ENCODE measurements at places on chromosomes 3 and 15.

GRCh38 chr15:61671736-61672135 is 388.5 kb downstream of the VPS13C start:
- DNase-seq: no peak

- no peak for DNase-seq
Measured at GRCh38 chr15:61034678-61035291, 194.3 kb downstream of the RORA start.

DNA sequence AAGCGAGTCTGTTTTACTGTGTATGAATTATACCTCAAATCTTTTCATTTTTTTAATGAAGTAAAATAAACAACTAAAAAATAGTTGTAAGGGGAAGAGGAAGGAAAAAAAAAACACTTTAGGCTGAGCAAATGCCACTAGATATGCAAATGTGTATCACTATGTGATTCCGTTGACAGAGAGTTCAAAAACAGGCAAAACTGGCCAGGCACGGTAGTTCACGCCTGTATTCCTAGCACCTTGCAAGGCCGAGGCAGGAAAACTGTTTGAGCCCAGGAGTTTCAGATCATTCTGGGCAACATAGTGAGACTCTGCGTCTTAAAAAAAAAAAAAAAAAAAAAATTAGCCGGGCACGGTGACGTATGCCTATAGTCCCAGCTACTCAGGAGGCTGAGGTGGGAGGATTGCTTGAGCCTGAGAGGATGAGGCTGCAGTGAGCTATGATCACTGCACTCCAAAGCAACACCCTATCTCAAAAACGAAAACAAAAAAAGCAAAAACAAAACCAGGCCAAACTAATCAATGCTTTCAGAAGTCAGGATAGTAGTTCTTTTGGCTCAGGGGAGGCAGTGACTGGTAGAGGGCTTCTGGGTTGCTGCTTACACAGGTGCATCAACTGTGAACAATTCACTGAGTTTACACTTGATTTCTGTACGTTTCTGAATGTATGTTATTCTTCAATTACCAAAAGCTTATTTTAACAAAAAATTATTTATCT is 7.4 kb downstream of the PRC1 start:
- no peak for DNase-seq

GRCh38 chr15:53378096-53378800 is 381.2 kb downstream of the WDR72 start:
- no peak for DNase-seq

- DNase-seq: no peak
Measured at GRCh38 chr15:74365598-74366445, 1.6 kb downstream of the CYP11A1 start.

GRCh38 chr15:74841891-74842373 is 1.0 kb downstream of the ULK3 start:
- DNase-seq: no peak

DNA sequence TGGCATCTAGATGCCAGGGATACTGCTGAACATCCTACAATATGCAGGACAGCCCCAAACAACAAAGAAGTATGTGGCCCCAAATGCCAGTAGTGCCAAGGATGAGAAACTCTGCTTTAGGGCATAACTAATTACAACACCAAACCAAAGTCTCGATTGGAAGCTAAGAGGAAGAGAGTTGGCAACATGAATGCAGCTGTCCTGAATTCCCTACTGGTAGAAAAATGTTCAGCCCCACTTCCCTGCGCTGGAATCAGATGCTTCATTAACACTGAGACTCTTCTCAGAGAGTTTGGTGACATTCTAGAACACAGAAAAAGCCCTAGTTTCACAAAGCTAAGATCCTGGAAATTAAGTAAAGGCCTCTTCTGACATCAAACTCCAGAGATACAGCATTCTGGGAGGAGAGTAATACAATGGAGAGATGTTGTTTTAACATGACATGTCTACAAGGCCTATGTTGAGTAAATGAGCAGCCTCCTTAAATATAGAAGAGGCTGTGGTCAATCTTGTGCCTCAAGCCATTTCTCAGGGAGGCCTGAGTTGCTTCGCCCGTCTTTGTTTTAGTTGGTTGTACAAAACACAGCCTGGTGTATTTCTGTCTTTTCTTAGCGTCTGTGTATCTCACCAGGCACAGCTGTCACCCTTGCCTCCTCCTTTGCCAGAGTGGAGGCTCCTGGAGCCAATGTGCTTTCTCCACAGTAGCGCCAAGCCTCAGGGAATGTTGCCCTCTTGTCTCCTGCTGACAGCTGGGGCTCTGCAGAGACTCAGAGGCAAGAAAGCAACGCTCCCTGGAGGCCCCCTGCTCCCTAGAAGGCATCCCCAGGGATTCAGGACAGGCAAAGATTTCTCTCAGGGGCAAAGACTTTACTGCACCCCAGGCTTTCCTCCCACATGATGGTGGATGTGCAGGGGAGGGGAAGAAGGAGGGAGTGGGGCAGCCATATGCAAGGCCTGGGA is 25.1 kb upstream of the CTNNB1 start:
- DNase-seq: no peak

DNA sequence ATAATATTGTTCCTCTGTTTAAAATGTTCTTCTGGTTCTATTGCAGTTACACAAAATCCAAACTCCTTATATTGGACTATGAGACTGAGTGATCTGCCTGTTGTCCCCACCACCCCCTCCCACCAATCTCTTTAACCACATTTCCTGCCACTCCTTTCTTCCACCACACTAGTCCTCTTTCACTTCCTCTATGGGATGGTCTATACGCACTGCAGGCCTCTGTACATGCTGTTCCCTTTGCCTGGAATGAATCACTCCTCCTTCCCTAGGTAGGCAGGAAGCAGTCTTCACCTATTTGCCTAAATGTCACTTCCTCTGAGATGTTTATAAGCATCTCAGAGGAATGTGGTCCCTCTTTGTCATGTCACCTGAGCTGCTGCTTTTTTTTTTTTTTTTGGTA is 4.0 kb downstream of the MAP2K1 start:
- DNase-seq: no peak

- no peak for DNase-seq
Measured at GRCh38 chr3:196867155-196867506, 589 bp upstream of the SENP5 start.

DNA sequence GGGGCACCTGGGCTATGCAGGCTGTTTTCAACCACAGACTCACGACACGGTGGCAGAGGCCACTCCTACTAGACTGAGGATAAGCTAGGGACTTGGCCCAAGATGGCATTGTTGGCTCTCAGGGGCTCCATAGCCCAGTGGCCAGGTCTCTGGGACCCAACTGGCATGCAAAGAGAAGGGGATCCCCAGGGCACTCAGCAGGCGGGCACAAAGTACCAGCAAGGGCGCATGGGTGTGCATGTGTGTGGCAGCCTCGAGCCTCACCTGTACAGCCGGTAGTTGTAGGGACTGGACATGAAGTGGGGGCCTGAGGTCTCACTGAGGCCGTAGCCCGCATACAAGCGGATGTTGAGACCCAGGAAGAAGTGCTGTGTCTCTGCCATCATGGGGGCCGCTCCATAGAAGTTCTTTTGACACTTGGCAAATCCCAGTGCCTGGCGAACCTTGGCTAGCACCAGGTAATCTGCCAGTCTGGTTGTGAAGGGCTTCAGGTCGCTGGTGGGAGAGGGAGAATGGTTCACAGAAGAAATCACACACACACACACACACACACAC is 30.2 kb downstream of the IDH3A start:
- no peak for DNase-seq

DNA sequence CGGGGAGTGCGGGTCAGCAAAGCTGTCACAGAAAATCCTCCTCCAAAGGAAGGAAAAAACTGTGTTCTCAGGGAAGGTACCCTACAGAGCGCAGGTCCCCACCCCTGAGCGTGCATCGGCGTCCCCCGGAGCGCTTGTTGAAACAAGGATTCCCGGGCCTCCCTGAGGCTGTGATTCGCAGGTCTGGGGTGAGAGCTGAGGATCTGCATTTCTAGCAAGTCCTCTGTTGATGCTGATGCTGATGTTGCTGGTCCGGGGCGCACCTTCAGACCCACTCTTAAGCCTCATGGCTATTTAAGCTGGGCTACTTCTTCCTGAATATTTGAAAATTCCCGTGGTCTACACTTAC is 226.2 kb upstream of the IGF1R start:
- DNase-seq: no peak

DNA sequence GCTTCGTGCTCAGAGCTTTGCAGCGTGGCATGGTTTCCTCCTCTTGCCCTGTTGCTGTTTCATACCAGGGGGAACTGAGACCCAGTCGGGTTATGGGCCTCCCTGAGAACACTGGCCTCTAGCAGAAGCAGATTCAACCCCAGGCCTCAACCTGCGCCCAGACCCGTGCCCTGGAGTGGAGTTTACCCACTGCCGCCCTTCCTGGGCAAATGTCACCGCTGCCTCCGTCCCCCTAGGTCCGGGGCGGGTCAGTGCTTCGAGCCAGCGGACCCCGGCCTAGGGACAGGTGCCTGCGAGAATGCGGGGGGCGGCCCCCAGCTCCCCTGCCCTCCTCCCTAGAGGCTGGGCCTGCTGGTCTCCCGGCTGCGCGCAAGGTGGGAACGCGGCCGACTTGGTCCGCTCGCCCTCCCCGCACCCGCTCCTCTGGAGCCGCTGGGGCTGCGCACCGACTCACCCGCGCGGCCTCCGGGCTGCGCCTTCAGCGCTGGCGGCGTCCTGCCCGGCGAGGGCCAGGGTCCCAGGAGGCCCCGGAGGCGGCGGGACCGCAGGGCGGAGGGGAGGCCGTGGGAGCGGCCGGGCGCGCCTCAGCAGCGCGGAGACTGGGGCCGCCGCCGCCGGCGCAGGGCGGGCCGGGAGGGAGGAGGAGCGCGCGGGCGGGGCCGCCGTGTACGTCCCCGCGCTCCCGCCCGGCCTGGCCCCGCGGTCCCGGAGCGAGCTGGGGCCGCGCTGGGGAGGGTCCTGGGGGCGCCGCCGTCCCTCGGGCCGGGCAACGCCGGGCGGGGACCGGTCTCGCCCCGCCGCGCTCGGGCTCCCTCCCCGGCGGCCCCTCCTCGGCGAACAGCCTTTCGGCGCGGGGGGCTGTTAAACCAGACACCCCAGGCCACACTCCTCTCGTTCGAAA is at the start of gene PIGZ:
TSS of gene PIGZ (minus strand) at position 601 of the 901 bp plus-strand sequence. CDS start 16,802 bp downstream, outside the sequence.
- DNase-seq: no peak

- no peak for DNase-seq
Measured at GRCh38 chr3:186839874-186840641, 2.5 kb upstream of the ADIPOQ start.

GRCh38 chr3:149454746-149455145 is 19.8 kb upstream of the TM4SF4 start:
- no peak for DNase-seq

DNA sequence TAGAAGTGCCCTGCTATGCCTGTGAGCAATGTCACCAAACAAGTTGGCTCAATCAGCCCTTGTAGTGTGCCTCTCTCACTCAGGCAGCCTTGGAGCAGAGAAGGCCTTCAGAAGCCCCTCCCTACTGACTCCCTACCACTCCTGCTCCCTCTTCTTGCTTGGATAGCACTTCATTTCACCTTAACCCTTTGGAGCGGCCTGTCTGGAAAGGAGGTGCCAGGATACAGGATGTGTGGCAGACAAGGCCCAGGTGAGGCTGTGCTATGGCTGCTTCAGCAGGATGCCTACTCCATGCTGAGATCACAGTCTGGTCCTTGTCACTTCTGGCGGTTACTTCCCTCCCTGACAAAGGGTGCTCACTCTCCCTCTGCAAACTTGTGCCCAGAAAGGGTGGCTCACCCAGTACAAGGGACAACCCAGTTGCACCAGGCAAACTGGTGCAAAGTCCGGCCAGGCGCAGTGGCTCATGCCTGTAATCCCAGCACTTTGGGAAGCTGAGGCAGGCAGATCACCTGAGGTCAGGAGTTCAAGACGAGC is 1.1 kb downstream of the MON1A start:
- DNase-seq: no peak

DNA sequence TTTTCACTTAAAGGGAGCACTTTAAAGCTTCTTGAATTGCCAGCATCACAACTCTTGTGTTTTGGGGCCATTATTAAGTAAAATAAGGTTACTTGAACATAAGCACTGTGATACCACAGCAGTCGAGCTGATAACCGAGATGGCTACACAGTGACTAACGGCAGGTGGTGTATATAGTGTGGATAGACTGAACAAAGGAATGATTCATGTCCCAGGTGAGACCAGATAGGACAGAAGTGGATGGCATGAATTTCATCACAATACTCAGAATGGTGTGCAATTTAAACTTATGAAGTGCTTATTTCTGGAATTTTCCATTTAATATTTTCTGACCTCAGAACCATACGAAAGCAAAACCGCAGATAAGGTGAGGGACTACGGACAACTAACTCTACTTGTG is 40.2 kb downstream of the PBRM1 start:
- DNase-seq: no peak

DNA sequence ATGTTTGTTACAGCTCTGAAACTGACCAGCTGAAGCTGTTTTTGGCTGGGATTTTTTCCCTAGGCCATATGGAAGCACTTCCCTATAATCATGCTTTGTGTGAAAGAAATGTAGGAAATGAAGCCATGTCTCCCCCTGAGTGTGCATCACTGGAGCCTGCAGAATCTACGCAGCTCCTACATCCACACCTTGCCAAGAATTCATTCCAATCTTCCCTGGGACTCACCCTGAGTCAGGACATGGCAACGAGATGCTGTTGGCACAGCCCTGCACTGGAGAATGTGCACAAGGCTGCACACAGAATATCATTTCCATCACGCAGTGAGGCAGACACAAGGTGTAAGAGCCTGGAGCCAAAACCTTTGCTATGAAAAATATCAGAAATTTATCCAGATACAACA is 189.5 kb downstream of the ADAMTSL3 start:
- no peak for DNase-seq

DNA sequence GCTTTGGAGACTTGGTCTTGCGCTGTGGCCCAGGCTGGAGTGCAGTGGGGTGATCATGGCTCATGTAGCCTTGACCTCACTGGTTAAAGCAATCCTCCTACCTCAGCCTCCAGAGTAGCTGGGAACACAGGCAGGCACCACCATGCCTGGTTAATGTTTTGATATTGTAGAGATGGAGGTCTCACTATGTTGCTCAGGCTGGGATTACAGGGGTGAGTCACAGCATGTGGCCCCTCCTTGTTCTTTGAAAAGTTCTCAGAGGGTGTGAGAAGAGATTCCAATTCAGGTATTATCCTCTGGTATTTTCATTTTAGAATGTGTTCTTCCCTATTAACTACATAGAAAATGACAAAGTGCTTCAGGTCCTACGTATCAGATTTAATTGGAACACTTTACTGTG is 51.9 kb upstream of the RPL32 start:
- DNase-seq: no peak

DNA sequence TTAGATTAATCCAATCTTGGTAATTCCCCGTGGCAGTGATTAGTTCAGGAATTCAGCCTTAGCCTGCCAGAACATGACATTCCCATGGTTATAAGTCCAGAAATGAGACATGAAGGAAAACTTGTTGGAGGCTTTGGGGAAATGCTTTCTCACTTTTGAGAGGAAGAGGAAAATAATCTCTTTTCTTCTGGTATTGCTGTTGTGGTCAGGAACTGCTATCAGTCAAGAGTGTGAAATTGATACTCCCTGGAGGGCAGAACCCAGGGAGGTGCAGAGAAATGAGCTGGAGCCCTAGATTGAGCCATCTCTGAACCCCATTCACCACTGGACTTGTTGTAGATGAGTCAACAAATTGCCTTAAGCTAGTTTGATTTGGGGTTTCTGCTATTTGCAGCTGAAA is 38.6 kb upstream of the APH1B start:
- DNase-seq: no peak

All from NCI-H1694 (cell line).